ENCODE measurements at places on chromosomes 2 and 18.
A peak's percentile ranks its signal among the peaks of the same experiment; 100 is the strongest.

DNA sequence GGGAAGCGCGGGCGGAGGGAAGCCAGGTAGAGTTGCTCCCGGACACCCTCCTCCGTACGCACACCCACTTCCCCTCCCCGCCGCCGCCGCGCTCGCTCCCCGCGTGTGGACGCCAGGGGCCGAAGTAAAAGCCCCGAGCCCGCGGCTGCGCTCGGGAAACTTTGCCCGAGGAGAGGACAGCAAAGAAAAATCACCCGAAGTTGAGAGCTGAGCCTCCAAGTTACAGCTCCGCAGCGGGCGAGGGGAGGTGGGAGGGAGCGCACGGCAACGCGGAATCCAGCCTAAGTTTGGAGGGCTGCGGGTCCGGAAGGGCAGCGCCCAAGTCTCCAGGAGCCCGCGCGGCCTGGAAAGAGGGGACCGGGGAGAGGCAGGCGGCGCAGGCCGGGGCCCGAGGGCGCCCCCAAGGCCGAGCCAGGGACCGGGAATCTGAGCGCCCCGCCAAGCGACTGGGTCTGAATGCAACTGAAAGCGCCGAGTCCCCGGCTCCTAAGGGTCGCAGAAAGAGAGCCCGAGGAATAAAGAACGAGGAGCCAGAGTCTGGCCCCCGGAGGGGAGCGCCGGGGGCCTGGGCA, 706 bp upstream of the BCL11A start:
- DNase-seq, result peak; percentile 30

DNA sequence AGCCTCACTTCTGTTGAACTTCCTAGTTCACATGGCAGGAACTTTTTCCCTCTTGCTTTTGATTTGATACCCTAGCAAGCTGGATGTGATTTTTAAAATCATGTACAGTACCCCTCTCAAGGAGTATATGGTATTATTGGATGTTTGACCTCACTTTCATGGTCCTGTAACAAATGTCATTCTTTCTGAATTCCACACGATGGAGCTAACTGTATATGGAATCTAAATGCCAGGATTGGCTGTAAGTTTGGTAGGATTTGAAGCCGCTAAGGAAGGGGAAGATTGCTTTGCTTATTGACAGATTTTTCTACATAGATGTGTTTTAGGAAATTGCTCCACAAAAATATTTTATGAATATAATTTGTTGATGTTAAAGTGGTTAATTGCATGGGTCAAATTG, 18.3 kb downstream of the MAIP1 start:
- peak; percentile 80 for DNase-seq

GRCh38 chr2:184598316-184599053, at the start of gene ZNF804A:
ZNF804A (plus strand) TSS chr2:184598529; CDS start chr2:184598960, 431 bp downstream.
- peak; percentile 45 for DNase-seq

DNA sequence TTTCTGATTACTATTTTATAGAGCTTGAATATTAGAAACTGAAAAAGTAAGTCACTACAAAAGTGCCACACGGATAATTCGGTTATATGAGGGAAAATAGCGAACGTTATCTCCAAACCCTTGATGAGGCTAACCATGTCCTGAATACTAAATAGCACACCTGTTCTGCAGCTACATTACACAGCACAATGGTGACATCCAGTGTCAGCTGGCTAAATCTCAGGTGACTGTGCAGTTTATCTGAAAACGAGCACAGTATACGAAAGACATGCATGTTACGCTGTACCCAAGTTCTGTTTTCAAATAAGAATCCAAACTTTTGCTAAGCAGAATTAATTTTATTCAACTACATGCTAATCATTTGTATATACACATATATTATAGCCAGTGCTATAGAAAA, 9.0 kb downstream of the CCDC68 start:
- no peak for DNase-seq

DNA sequence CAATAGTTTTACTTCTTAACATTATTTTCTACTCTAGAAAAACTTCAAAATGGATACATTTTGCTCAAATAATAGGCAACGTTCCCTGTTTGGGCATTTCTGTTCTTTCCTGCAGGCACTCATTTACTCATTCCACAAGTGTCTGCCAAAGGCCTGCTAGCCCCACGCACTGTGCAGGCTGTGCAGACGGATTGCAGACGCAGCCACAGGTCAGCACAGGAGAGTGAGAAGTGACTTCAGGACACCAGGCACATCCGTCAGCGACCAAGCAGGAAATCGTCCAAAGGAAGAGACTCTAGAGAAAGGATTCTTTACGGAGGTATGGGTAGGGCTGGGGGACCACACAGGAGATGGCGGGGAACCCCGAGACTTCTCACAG, 103.0 kb upstream of the AGAP1 start:
- no peak for DNase-seq

GRCh38 chr2:126945118-126945517, 46.4 kb downstream of the TEX51 start:
- peak; percentile 2 for DNase-seq

DNA sequence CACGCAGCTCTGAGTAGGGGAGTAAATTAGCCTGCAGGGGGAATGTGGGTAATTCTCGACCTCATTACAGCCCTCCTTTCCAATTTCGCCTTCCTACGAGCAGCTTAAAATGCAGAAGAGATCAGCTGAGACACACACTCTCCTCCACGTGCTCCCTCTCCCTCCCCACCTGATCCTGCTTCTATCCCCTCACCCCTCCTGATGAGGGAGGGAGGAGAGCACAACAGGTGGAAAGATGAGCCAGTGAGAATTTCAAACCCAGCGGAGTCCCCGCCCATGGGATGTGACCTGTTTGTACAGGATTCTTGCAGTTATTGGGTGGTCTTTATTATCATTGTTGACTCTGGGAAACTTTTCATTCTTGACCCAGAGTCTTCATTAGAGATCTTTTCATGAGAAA, 35.5 kb downstream of the DDX18 start:
- no peak for DNase-seq

DNA sequence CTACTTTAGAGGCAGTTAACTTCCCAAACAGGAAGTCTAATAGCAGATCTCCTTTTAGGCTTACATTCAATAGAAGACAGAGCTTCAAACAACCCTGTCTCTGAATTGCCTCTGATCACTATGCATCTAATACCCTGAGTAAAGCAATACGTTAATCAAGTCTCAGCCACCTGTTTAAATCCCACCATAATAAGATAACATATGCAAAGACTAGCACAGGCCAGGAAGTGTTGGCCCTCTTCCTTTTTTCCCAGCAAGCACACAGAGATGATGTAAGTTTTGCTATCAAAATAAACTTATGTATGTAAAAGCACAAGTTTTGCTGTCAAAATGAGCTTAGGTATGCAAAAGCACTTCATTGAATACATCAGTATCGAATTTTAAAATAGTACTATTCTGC, 385.5 kb downstream of the RND3 start:
- peak; percentile 30 for DNase-seq

DNA sequence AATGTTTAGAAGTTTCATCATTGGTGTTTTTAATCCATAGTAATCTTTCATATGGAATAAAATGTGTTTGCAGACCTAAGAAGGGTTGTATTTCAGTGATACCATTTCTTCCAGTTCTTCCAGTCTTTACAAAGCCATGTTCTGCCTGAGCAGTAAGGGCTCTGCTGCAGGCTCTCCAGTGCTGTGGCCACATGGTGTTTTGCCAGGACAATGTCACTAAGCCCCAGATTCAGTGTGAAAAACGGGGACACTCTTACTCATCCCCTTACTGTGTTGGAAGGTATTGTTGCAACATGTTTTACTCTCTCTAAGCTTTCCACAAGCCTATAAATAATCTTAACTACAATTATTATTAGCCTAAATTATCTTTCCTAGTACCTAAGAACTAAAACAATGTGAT, 481.4 kb upstream of the CDH7 start:
- DNase-seq, result no peak

- DNase-seq, result no peak
Measured at GRCh38 chr2:187478719-187479118, 30.7 kb upstream of the CALCRL start.

- peak; percentile 57 for DNase-seq
Measured at GRCh38 chr2:206477296-206477695, 34.0 kb downstream of the ADAM23 start.

DNA sequence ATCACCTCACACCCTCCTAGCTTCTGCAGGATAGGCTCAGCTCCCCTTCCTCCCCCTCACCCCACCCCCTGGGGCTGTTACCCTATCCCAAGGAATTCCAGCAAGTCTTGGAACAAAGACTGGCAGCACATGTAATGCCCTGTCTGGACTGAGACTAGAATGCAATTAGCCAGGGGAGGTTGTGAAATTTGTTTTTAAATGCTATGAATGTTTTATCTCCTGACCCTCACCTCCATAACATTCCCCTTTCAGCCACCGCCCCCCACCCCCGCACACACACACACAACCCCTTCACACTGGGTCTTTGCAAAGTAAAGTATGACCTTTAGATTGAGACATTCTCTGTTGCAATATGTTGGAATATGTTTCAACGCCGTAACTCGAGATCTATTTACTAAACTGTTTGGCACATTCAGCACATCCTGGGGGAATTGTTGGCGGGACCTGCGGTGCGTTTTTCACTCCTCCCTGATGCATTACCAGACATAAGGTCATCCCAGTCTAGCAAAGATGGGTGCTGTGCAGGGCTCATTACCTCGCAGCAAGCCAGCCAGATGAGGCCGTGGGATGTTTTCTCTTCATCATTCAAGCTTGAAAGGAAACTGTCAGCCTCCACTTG, 290.7 kb upstream of the SLC14A2 start:
- peak; percentile 83 for DNase-seq
